ENCODE measurements at places on chromosomes 16 and 17.
A peak's percentile ranks its signal among the peaks of the same experiment; 100 is the strongest.

DNA sequence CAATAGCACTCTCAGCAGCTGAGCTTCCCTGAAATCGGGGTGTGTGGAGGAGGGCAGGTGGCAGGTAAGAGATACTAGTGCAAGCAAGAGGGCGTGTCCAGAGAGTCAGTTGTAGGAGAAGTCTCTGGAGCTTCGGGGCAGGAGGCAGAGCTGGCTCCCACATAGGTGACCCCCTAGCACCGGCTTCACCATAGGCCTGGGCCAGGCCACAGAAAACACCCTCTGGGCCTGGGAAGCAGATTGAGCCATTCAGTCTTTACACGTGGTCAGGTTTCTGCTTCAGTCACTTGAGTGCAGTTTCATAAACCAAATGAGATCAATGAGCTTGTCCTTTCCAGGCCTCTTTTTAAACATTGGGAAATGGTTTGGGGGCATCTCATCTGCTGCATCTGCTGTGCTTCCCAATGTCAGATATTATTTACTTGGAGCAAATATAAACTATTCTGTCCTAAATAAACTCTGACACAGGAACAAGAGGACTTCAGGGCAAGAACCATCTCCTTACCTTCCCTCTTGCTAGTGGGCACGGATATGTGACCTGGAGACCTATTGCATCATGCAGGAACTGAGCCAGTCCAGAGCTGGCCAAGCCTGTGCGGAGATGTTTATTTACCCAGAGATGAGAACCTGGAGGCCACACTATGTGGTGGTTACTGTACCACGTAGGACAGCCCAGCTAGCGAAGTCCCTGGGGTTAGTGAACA, 16.1 kb downstream of the CCR7 start:
- peak; percentile 99 for DNase-seq

DNA sequence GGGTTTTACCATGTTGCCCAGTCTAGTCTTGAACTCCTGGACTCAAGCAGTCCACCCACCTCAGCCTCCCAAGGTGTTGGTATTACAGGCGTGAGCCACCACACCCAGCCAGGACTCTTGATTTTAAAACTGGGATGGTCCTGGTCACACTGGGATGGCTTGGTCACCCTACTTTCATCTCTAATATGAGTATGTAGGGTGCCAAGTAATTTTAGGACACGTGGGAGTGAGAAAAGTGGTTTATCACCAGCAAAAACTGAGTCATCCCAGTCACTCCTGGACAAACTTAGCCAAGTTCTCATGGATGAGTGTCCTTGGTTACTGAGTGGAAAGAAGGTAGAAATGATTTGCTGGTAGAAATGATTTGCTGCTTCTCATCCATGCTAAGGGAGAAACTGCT, 9.9 kb downstream of the CLEC19A start:
- DNase-seq = no peak

- no peak for DNase-seq
These were observed 6.5 kb upstream of the COL1A1 start for GRCh38 chr17:50207792-50208567.

GRCh38 chr16:64489449-64489848, 632.4 kb downstream of the CDH11 start:
- DNase-seq = no peak

GRCh38 chr16:31501966-31502348, 6.2 kb downstream of the RUSF1 start:
- DNase-seq = no peak

DNA sequence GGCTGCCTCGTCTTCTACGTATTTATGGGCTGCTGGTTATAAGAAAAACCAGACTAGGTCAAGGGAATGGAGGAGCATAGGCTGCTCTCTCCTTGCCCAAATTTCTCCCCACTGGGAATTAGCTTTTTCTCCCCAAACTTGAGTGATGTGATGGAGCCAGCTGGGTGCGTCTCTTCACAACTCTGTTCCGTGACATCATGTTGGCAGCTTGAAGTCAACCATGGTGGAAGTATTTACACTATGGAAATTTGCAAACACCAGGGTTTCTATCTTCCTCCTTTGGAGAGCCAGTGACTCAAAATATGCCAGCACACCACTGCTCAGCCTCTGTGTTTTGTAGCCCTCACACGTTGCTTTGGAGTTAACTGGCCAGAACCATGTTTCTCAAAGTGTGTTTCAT, 78.1 kb downstream of the OR1D5 start:
- no peak for DNase-seq

- no peak for DNase-seq
These were observed 2.4 kb downstream of the USP6 start for GRCh38 chr17:5118219-5118618.

DNA sequence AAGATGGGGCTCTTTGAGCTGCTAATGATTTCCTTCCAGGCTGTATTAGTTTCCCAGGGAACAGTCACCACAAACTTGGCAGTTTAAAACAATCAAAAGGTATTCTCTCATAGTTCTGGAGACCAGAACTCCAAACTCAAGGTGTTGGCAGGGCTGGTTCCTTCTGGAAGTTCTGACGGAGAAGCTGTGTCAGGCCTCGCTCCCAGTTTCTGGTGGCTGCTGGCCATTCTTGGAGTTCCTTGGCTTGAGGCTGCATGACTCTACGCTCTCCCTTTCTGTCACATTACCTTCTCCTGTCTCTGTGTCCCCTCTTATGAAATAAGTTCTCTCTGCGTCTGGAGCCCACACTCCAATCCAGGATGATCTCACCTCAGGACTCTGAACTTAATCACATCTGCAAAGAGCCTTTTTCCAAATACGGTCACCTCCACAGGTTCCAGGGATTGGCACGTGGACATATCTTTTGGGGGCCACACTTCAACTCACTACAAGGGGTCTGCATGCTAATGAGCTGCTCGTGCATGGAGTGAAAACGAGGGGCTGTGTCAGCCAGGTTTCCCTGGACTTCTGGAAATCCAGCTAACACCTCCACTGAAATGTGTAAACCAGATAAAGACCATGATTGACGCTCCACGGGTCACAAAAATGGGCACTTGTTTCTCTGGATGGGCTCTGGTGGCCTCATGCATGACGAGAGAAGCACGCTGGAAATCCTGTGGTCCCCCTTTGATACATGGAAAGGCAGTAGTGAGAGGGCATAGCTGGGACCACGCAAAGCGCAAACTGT, 78.3 kb downstream of the DYNLRB2 start:
- DNase-seq = no peak

GRCh38 chr16:88560714-88561484, 9.3 kb upstream of the ZC3H18 start:
- DNase-seq = peak; percentile 90

DNA sequence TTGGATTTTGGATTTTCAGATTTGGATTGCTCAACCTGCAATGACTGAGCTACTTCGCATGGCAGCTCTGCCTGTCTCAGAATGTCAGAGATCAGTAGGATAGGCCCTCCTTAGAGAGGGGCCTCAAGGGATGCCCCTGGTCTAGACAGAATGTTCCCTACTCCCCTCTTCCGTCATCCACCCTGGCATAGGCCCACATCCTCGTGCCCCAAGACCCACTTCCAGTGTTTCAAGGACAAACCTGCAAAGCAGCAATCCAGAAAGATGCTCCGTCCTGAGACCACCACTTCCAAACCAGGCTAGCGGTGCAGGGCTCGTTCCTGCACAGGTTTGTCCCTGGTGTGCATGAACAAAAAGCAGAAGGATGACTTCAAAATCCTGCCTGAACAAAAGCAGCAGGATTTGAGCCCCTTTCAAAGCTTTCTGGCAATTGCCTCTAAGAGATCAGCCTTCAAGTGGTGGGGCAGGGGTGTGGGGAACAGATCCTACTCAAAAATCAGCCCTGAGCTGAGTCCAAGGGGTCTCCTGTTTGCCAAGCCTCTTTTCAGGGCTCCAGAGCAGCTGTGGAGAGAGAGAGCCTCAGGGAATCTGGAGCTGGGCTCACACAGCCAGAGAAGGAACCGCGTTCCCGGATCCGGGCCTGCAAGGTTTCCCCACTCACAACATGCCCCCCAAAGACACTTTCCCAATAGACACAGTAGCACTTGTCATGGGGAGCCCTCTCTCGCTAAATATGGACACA, 121.1 kb downstream of the SOCS1 start:
- DNase-seq = no peak

- DNase-seq = no peak
These were observed 6.6 kb upstream of the LIMD2 start for GRCh38 chr17:63706336-63707082.

- no peak for DNase-seq
These were observed 4.4 kb upstream of the CSNK1D start for GRCh38 chr17:82277851-82278250.

GRCh38 chr16:27242868-27243590, 25.5 kb downstream of the NSMCE1 start:
- peak; percentile 58 for DNase-seq

DNA sequence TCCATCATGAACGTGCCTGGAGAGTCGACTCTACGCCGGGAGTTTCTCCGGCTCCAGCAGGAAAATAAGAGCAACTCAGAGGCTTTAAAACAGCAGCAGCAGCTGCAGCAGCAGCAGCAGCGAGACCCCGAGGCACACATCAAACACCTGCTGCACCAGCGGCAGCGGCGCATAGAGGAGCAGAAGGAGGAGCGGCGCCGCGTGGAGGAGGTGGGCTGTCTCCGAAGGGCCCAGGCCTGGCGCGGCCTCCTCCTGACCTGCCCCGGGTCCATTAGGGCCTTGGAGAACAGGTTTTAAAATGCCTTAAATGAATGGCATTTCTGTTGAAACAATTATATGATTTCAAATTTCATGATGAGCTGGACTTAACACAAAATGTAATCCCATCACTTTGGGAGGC, 11.8 kb upstream of the C17orf107 start:
- no peak for DNase-seq

- no peak for DNase-seq
These were observed 1.2 kb upstream of the SEPTIN1 start for GRCh38 chr16:30383521-30383920.

DNA sequence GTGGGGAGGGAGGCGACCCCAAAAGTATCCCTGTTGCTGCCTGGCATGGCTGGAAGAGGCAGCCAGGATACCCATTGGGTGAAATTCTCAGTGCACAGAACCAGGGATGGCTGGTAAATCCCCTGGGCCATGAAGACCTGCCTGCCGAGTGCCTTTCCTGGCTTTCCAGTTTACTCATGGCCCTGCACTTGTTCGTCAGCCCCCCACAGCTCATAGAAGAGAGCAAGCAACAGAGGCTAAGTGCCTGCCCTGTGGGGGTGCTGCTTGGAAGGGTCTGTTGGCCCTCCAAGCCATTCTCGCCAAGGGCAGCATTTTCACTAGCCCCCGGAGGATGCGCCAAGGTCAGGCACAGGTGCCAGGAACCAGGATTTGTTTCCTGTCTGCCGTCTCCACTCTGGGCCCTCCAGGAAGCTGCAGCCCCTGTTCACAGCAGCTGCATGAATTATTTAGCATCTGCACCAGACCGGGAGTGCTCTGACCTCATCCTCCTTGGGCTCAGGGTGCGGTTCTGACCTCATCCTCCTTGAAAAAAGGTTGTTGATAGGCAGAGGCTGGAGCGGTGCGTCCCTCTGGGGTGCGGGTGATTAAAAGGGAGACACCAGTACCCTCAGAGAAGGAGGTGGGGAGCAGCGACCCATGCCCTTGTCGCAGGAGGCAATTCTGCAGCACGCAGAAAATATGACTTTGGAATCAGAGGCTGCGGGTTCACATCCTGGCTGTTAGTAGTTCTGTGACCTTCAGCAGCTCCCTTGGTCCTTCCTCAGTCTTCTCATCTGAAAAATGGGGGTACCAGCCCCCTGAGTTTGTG, 14.2 kb upstream of the CD300A start:
- no peak for DNase-seq

GRCh38 chr17:82444941-82445521, 5.5 kb downstream of the CYBC1 start:
- peak; percentile 47 for DNase-seq

DNA sequence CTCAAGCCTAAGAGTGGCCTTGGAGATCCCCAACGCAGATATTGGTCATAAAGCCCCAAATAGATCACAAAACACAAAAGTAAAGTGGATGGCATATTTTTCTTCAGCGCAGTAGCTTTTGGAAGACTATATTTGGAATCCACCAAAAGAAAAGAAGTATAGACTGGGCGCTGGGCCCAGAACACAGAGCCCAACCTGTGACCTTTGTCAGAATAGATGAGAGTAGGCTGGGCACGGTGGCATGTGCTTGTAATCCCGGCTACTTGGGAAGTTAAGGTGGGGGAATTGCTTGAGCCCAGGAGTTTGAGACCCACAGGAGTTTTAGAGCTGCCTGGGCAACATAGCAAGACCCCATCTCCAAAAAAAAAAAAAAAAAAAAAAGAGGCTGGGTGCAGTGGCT, 14.6 kb downstream of the SCIMP start:
- DNase-seq = no peak

DNA sequence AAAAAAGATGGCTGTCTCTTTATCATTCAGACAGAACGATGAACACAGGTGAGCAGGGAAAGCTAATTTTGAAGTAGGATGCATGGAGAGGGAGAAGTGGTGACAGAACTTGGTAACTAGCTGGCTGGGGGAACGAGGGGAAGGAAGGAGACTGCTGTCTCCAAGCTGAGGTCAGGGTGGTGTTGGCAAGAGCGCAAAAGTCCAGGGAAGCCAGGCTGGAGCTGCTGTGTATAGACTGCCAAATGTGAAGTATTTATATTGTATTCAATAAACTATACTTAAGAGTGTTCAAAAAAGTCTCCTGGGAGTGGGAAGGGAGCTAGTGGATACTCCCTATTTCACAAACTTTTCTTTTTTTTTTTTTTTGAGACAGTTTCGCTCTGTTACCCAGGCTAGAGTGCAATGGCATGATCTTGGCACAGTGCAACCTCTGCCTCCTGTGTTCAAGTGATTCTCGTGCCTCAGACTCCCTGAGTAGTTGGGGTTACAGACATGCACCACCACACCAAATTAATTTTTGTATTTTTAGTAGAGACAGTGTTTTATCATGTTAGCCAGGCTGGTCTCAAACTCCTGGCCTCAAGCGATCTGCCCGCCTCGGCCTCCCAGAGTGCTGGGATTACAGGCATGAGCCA, 8.2 kb downstream of the TMEM106A start:
- no peak for DNase-seq

GRCh38 chr16:88634994-88635670, 3.2 kb upstream of the IL17C start:
- DNase-seq = no peak

- peak; percentile 44 for DNase-seq
These were observed 54.9 kb downstream of the GNAO1 start for GRCh38 chr16:56246051-56246817.

DNA sequence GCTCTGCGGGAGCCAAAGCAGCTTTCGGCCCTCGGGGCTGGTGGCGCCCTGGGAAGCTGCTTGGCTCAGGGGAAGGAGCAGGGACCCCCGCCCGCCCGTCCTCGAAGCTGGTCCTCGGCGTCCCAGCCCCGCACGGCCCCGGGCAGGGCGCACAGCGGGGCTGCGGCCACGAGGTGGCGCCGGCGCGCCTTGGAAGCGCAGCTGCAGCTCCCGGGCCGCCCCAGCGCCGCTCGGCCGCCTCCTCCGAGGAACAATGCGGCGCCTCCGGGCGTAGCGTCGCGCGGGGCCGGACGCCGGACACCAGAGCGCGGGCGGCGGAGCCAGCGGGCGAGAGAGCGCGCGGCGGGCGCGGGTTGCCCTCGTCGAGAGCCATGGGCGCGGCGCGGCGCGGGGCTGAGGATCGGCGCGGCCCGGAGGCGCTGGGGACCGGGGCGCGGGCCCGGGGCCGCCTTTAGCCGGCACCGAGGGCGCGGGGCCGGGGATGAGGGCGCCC, at the start of gene MGAT5B:
TSS of gene MGAT5B (plus strand) at position 229 of the 493 bp plus-strand sequence. CDS start 626 bp downstream, outside the sequence.
- peak; percentile 99 for DNase-seq

GRCh38 chr17:72862276-72862999, 230.1 kb downstream of the SLC39A11 start:
- DNase-seq = no peak

Measured in T47D (cell line).